ENCODE measurements at places on chromosomes 4 and X. TPM values are rescaled to one million over a fixed set of nuclear protein-coding genes. Genes with fewer than 3 reads are reported as not detected.

GLOD5 gene
- not detected for total RNA-seq

GRCh38 chr4:74061430-74061829 is 22.9 kb upstream of the CXCL3 start:
- H3K27ac ChIP-seq: no peak overlapping the region
- H3K4me3 ChIP-seq: no peak overlapping the region
- DNase-seq: no peak
- no peaks in the 10 kb centered on the region for H3K27me3 ChIP-seq

SPACA5 gene
- total RNA-seq: not detected

- DNase-seq: no peak
- H3K27me3 ChIP-seq: no peaks in the 10 kb centered on the region
- H3K4me1 ChIP-seq: no peaks in the 10 kb centered on the region
- no peaks in the 10 kb centered on the region for H3K36me3 ChIP-seq
- no peak overlapping the region for H3K27ac ChIP-seq
- no peak overlapping the region for H3K4me3 ChIP-seq
Observed at GRCh38 chr4:35760807-35761206, 483.5 kb downstream of the ARAP2 start.

DNA sequence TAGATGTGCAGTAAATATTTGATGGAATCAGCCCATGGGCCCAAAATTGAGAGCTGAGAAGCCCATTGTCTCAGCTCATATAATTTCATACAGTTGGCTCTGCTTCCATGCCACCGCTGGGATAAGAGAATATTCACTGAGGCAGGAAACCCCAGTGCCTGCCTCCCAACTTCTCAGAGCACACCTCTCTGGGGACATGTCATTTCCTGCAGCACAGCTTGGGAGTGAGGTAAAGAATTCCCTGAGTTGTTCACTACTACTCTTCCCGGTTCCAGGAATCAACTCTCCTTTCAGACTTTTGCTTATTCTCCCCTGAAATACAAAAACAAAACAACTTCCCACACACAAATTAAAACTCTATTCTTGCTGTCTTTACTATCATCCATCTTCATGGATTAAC is 389.3 kb downstream of the MAPK10 start:
- no peak overlapping the region for H3K27ac ChIP-seq
- H3K4me3 ChIP-seq: no peak overlapping the region
- no peak for DNase-seq
- no peaks in the 10 kb centered on the region for H3K27me3 ChIP-seq

DNA sequence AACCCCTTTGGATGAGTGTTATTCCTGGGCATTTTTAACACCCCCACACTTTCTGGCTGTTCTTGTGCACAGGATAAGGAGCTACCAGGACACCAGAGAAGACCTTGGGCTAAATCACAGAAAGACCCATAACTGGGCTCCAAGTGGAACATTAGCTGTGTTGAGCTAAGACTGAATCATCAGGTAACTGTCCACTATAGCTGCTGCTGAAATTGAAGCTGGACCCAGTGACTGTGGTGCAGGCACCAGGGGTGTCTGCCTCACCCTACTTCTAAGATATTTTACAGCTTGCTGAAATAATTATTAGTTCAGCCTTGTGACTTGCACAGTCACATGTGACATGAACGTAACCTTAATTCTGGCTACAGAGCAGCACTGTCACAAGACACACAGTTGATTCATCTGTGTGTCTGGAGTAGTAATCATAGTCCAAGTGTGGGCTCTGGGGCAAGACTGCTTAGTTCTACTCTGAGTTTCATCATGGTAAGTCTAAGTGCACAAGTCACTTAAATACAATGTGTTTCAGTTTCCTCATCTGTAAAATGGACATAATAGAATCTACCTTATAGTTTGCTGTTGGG is 127.4 kb downstream of the SLC39A8 start:
- DNase-seq: peak; percentile 1
- H3K36me3 ChIP-seq: no peaks in the 10 kb centered on the region
- H3K4me1 ChIP-seq: no peaks in the 10 kb centered on the region
- no peak overlapping the region for H3K4me3 ChIP-seq

SPANXB1 gene
- total RNA-seq: not detected
